ENCODE measurements at places on chromosomes 3 and 15.

- no peak for DNase-seq
Observed at GRCh38 chr15:33586786-33587697, 276.3 kb downstream of the RYR3 start.

GRCh38 chr3:33941804-33942203, 143.4 kb downstream of the PDCD6IP start:
- DNase-seq = no peak

GRCh38 chr15:92597548-92597947, 58.0 kb downstream of the FAM174B start:
- no peak for DNase-seq

- DNase-seq = no peak
Observed at GRCh38 chr15:92638291-92638708, 17.3 kb downstream of the FAM174B start.

GRCh38 chr3:174931473-174932353, 72.6 kb downstream of the NAALADL2 start:
- no peak for DNase-seq

DNA sequence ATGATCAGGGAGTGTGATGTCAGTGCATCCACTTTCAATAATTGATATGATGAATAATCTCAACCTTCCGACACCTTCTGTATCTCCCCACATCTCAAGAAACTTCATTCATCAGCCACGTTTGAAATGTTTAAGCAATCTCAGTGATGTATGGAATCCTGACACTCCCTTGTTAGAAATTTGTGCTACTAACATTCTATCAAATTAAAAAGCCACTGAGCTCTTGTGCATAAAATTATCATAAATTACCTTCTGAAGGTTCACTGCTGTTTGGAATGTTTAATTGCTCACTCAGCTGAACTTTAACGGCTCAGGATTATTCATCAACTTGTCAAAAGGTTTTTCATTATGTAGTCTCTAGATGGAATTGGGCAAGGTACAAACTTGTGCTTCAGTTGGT, 108.4 kb upstream of the DPH6 start:
- DNase-seq = no peak

DNA sequence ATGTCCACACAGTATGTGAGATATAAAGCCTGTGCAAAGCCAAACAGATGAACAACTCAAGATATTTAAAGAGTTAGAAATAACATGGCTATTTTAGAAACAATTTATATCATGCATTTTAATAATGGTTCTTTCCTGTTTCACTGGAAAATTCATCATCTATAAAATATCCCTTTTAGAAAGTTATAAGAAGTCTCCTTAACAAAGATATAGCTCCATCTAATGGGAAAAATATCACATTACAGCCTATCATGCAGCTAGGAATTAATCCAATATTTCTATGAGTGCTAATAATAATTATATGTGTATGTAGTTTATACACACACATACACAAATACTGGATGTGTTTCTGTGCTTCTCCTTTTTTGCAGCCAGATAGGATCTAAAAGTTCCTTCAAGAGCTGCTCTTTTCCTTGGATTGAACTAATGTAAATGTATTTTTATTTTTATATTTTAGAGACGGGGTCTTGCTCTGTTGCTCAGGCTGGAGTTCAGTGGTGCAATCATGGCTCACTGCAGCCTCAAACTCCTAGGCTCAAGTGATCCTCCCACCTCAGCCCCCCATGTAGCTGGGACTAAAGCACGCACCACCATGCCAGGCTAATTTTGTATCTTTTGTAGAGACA, 21.6 kb downstream of the RPL22L1 start:
- DNase-seq = no peak

GRCh38 chr3:14583548-14584091, 43.5 kb upstream of the GRIP2 start:
- DNase-seq = no peak
